ENCODE measurements at places on chromosomes 2 and 18.

- DNase-seq: no peak
Observed at GRCh38 chr2:98821629-98822135, 90.8 kb upstream of the MGAT4A start.

DNA sequence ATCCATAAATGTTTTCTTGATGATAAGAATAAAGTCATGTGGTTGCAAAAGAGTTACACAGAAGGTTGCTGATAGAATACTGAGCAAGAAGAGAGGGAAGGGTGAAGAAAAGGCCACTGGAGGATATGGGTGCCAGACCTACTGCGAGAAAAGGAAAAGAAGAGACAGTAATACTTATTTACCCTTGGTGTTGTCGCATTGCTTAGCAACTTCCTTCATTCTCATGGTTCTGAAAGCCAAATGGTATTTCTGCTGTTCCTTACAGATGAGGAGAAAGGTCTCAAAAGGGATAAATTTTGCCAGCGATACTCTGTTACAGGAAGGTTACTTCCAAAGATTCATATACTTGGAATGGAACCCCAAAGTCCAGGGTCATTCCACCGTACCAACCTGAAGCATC, 62.5 kb downstream of the LHCGR start:
- DNase-seq: no peak

- no peak for DNase-seq
Observed at GRCh38 chr18:79218605-79219190, 149.5 kb downstream of the ATP9B start.

DNA sequence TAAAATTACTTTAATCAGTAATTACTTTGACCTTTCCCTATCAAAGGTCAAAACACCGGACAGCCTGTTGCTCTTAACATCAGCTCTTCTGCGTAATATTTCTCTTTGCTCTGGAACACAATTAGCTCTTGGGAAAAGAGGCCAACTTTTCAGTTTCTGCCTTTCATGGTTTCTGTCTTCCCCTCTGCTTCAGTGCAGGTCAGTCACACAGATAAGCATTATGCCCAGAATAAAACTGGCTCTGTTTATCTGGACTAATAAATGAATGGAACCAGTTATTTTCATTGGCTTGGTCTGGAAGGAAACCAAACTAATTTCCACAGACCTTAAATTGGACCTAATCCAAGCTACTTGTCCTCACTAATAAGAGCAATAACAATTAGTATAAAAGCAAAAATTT, 26.2 kb upstream of the GALNT3 start:
- DNase-seq: no peak

DNA sequence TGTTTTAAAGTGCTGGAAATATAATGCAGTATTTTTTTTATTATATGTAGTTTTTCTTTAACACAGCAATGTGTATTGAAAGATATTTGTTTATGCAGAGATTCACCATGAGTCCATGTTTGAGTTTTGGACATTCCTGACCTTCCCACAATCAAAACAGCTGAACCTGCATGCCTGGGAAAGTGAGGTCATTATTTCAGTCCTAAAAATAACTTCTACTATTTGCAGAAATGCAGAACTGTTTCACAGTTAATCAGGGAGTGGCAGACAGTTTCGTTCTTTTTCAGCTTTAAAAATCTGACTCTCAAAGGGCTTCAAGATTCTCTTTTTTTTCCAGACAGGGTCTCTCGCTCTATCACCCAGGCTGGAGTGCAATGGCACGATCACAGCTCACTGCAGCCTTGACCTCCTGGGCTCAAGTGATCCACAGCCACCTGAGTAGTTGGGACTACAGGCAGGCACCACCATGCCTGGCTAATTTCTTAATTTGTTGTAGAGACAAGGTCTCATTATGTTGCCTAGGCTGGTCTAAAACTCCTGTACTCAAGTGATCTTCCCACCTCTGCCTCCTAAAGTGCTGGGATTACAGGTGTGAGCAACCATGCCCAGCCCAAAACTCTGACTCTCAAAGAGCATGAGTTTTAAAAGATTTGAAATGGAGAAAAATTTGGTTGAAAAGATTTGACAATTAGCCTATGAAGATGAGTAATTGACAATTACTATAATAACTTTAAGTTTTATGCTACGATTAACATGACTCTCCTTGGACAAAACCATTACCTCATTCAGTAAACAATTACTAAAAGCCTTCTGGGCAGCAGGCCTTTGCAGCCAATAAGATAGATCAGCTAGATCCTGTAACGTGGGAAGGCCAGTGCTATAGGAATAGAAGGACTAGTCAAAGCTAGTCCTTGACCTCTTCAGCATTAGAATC, 5.0 kb upstream of the MYL12B start:
- DNase-seq: no peak

DNA sequence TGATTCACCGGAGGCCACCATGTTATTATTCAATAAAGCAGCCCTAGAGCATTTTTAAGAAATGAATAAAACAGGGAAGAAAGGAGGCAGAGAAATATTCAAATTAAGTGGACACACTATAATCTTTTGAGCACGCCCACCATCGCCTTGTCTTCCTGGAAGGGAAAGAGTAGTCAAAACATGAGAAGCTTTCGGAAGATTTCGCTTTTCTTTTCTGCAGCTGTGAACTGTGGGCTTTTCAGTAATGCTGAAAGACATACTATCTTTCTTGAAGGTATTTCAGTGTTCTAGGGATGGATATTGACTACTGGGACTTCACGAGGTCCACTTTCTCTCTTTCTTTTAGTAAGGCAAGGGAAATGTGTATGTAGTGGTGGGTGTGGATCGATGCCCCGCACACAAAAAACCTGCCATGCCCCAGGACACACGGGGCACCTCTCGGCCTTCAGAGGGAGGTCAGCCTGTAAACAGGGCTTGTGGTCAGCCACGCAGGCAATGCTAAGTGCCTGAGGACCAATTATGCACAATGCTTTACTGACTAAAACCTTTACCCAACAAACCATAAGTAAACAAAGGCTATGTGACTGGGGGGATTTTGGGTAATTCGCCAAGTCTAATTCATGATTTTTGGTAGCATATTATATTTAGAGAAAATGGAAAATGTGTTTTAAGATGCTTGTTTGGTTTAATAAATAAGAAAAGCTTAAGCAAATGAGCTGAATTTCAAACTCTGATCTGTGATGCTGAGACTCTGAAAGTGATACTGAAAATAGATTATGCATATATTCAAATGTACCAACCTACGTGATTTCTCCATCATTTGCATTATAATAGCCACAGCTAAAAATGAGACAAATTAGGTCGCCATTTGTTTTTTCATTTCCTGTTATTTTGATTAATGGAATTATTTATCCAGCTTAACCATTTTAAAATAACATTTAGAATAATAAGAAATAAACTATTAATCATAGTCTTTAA, 130.5 kb downstream of the ZNF516 start:
- peak; percentile 54 for DNase-seq

GRCh38 chr2:231364061-231364460, 31.4 kb upstream of the B3GNT7 start:
- DNase-seq: no peak

GRCh38 chr18:42126586-42126985, 171.6 kb downstream of the PIK3C3 start:
- no peak for DNase-seq
